ENCODE measurements at places on chromosomes 2 and 18.

GRCh38 chr2:164688896-164689419 lies 67.7 kb upstream of the GRB14 start:
- no peak for DNase-seq

DNA sequence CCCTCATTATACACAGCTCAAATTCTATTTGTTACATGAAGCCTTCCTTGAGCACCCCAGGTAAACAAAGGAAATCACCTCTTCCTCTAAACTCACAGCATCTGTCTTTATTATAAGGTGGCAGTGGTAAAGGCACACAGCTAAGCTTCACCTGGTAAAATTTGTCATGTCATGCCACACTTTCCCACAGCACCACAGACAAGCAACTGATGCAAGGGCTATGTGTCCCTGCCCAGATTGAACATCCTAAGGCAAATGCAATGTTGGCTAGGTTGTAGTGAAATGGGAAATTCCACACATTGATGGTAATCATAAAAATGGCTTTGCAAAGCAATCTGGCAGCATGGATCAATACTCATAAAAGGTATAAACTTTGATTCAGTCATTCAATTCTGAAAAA lies 18.9 kb downstream of the LDAH start:
- DNase-seq, result no peak

DNA sequence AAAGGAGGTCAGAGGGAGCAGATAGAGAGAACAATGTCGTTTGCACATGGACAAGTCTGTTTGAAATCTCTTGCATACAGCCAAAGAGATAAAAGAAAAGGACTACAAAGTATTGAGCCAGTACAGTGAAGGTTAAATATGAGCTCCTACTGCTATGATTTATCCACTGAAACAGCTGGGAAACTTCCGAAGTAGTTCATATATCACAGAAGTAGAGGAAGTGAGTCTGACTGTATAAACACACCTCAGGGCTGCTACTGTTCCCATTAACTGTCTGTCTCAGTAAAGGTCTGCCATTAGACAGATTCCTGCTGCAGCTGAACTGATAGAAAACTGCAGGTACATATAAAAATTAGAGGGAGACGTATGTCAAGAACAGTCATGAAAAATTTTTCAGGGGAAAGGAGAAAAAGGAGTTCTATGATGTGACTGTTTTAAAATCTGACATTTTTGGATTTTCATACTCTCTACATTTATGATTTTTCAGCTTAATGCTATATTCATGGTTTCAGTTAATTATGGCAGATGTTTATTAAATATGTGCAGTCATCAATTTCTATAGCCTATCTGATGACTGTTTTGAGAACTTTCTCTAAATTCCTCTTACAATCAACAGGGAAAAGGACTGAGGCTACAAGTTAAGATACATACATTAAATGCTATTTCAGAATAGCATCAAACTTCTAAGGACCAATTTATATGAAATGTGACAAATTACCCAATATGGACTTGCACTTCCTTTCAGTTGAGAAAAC lies 364.7 kb downstream of the ERBB4 start:
- no peak for DNase-seq

- DNase-seq, result no peak
These were observed 22.7 kb downstream of the KATNAL2 start for GRCh38 chr18:46939998-46940571.

DNA sequence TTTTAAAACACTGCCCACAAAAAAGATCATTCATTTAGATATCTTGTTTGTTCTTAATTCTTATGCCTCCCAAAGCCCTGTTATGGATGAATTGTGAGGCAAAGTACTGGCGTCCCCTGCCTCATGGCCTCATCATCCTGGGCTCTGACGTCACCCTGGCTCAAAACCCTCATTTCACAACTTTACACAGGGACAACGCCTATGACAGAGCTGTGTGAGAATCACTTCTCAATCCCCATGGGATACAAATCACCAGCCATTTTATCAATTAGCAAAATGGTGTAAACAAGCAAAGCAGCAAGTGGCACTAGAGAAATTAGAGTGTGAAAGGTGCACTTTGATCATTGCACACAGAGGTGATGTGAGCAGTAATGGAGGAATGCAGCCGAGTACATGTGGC lies 16.6 kb downstream of the FHOD3 start:
- DNase-seq, result no peak

DNA sequence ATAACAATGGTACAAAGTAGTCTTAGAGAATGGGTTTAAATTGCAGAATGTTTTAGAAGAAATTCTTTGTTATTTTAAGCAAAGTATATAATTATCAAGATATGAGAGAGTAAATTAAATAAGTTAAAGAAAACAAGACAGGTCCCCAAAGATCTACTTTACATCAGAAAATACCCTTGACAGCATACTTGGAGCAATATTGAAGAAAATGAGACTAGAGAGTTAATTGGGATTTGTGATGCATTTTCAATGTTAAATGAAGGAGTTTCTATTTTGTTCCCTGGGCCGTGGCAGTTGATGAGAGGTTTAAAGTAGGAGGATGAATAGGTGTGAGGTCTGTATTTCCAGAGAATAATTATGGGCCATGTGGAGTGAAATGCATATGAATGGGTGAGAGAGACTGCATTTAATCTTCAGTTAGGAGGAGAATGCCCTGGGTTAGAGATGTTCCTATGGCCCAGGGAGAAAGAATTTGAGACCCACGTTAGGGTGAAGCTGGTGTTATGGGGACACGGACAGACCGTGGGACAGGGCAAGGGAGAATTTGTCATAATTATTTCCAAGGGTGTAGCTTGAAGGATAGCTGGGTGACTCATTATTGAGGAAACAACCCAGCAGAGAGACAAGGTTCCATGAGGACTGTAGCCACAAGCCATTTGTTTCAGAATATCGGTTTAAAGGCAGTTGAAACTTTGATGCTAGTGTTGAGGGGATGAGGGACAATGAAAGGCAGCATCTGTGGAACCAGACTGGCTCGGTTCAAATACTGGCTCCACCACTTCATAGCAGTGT lies 22.7 kb downstream of the MGAT5 start:
- no peak for DNase-seq
